ENCODE measurements at places on chromosomes 6 and 20.

DNA sequence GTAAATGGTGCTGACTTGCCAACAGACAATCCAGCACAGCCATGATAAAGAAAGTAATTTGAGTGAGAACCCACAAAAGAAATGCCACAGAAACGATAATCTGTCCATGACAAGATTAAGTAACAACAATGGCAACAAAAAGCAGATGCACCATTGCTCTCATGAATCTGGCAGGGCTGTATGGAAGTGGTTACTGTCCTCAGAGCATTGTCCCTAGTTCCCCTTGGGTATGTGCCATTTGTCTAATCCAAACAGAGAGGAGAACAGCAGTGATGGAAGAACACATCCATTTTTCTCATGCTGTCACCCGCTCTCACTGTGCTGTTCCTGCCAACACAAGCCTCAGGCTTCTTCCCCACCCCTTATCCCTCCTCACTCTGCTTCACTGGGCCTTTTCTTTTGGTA lies 65.8 kb downstream of the REV3L start:
- DNase-seq: no peak

DNA sequence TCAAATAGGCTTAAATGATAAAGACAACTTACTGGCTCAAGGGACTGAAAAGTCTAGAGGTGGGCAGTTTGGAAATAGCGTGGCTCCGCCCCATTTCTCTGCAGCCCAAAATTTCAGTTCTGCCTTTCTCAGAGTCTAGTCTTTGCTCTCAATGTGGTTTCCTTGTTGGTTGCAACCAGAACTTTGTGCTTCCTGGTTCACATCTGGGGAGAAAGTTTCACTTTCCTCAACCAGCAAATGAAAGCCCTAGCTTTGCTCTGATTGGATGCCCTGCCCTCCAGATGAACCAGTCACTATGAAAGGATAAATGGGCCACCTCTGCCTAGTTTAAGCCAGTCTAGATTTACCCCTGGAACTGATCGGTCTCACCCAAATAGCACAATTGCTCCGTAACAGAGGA lies 14.9 kb downstream of the SYCP2L start:
- DNase-seq: no peak

- DNase-seq: no peak
Observed at GRCh38 chr20:3748073-3748472, 15.6 kb downstream of the HSPA12B start.

DNA sequence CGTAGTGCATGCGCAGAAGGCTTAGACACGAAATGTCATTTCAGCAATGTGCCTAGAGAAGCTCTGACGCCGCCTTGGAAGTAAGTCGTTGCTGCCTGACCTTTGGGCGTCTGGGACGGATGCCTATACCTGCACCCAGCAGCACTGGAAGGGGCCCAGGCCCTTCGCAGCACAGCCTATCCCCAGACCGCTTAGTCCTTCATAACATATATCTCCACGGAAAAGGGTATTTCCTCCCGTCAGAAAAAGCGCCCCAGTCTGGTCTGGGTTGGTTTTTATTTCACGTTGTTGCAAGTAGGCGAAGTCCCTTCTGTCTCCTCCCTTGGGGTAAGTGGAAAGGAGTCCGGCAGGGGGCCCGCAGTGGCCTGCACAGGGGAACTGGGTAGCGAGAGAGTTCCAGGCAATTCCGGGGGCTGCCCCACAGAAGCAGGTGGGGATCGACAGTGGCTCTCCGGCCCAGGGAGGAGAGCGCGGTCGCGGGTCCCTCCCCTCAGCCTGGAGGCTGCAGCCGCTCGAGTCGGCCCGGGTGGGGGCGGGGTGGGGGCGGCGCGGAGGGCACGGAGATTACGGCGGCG lies 559 bp upstream of the EYA4 start:
- peak; percentile 1 for DNase-seq

DNA sequence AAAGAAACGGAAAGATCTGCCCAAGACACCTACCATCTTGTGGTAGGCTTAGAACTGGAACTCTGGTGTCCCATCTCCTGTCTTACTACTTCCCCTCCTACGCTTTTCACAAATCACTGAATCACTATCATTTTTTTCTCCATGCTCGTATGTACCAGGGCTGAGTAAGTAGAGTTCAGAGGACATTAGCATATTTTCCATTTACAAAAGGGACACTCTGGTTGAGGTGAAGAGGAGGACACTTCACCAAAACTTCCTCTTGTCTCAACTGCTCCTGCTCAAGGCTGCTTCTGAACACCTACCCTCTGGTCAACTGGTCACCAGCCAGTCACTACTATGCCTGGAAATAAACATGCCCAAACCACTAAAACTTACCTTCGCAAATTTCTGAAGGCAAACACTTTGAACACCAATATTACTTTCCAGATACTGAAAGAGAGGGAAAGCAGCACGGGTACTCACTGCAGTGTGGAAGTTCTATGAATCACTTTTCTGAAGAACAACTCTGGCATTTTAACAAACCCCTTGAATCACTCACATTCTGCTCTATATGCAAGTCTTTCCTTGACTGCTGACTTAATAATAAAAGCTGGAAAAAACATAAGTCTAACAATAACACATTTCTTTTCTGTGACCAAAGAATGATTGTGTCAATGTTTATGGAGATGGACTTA lies 123.3 kb downstream of the INSM1 start:
- DNase-seq: no peak

- DNase-seq: no peak
Observed at GRCh38 chr20:61803416-61803914, 262.2 kb downstream of the TAF4 start.

GRCh38 chr6:95478941-95479340 lies 98.4 kb upstream of the MANEA start:
- no peak for DNase-seq

- no peak for DNase-seq
Observed at GRCh38 chr6:74579047-74579446, 626.8 kb downstream of the COL12A1 start.

- no peak for DNase-seq
Observed at GRCh38 chr6:82785206-82785605, 280.4 kb downstream of the UBE3D start.
